ENCODE measurements at places on chromosomes 12 and 14.

GRCh38 chr14:53437858-53438257 lies 284.7 kb upstream of the DDHD1 start:
- DNase-seq, result no peak

DNA sequence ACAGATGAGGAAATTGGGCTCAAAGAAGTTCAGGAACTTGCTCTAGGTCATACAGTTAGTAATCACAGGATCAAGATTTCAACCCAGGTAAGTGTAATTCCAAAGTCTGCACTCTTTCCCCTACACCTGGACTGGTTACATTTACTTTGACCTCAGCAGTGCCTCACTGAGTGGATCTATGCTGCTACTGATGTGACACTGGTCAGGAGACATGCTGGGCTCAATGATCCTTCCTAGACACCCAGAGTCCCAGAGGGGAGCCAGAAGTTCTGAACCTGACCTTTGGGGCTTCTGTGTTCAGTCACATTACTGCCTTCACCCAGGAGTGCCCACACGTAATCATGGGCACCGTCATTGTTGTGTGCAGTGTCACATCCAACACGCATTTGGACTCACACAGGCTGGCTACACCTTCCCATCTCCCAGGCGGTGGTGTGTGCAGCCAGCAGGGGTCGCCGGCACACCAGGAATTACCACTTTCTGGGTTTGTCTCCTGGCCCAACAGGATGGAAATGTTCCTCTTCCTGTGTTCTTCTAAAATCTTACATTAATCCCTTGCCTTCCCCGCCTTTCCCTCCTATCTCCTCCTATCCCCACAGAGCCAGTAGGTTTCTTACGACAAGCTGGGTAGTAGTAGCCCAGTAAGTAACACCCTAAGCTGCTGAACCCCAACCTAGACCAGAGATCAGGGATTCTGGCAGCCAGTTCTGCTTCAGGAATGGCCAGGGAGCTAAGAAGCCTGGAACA lies 25.6 kb downstream of the CALCOCO1 start:
- DNase-seq, result peak; percentile 84

- DNase-seq, result no peak
These were observed 122.8 kb downstream of the RASSF9 start for GRCh38 chr12:85713373-85713772.

GRCh38 chr14:103488960-103489359 lies 33.7 kb downstream of the CKB start:
- no peak for DNase-seq

DNA sequence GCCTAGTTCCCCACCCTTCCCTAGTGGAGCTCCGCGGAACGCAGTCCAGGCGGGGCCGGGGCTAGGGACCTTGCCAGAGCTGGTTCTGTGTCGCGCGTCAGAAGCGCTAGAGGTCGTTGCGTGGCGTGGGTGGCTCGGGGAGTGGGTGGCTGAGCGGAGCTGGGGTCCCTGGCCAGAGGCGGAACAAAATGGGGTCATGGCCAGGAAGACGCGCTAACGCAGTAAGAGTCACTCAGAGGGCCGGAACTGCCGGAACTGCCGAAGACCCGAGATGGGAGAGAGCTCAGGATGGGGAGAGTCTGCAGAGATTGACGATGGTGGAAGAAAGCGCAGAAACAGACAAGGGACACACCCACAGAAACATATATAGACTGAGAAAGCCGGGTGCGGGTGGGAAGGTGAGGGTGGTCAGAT lies 4.8 kb downstream of the DGKA start:
- no peak for DNase-seq

DNA sequence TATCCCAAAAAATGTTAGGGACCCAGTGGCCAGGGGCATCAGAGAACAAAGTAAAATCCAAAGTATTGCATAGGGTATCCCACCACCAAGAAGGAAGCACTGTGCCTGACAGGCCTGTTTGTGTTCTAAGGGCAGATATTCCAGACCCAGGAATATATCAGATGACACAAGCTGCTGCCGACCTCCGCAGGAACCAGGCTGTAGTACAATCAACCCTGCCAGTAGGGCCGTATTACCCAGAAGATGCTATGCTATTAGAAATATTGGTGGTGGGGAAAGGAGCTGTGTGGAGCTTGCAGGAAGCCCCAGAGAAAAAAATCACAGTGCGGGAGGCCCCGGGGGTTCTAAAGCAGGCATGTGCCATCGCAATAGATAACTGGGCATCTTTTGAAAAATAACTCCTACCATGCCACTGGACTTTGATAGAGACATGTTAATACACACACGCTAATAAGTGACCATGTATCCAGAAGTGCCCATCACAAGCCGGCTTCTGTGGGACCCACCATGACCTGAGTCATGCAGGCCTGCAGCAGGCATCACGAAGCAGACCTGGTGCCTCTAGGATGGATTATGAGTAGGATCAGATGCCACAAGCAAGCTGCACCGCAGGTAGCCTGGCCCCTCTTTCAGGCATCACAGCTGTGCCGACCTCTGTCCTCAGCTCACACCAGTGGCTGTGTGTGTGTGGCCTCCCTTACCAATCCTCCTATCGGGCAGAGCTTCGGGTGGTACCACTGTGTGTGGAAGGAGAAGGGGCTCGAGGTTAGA lies 242.7 kb downstream of the BCL11B start:
- no peak for DNase-seq

DNA sequence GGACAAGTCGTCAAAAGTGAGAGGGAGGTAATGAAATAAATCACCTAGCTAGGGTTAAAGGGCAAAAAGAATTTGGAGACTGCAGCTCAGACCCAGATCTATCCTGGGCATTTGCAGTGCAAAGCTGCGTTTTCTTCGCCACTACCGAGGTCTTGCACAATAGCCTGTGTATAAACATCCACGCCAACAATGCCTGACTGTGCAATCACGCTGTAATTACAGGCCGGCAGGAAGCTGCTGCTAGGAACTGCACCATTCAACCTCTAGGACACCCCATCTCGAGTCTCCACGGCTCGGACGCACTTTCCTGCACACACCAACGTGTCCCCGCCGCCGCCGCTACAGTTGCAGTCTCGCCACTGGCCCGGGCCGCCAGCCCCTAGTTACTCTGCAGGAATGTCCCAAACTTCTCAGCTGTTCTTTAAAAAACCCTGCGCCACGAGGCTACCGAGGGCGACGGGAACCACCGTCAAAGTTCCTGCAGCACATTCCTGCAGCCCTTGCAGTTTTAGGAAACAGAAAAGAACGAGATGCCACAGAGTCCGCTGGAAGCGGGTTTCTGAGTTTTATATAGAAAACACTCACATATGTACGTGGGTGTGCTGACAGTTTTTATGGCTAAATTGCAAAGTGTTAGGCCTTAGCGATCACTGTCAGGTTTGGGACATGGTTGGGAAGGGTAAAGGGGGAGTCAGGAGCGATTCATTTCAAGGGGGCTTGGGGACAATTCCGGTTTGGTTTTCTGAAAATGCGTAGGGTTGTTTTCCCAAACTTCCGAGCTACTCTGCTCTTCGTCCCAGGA lies 65.6 kb upstream of the PTGR2 start:
- DNase-seq, result peak; percentile 88

DNA sequence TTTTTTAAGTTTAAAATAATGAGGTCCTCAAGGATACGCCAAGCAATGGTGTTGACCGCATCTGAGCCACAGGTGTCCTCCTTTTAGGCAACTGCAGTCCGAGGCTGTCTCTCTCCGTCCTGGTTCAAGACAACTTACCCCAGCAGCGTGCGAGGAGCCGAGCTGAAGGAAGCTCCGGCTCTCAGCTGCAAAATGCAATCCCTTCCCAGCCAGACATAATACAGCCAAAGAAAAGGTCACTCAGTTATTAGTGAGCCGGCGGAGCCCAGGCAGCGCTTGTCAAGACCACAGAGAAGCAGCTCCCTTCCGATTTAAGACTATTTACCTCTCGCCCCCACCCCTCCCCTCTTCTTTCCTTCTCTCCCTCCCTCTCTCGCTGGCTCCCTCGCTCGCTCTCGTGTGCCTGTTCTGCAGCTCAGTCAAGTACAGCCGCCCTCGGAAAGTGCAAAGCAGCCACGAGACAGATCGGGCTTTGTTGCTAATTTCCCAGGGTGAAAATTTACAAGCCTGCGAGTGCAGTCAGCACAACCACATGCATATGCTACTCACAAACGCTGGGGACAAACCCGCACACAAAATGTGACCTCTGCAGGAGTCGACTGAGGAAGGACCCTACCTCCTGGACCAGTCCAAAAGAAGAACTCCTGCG lies 363 bp upstream of the LMO3 start:
- DNase-seq, result no peak

- no peak for DNase-seq
These were observed 152.7 kb downstream of the SRGAP1 start for GRCh38 chr12:63997198-63997597.

- DNase-seq, result no peak
These were observed 39.1 kb upstream of the PPFIA2 start for GRCh38 chr12:81798294-81798693.

DNA sequence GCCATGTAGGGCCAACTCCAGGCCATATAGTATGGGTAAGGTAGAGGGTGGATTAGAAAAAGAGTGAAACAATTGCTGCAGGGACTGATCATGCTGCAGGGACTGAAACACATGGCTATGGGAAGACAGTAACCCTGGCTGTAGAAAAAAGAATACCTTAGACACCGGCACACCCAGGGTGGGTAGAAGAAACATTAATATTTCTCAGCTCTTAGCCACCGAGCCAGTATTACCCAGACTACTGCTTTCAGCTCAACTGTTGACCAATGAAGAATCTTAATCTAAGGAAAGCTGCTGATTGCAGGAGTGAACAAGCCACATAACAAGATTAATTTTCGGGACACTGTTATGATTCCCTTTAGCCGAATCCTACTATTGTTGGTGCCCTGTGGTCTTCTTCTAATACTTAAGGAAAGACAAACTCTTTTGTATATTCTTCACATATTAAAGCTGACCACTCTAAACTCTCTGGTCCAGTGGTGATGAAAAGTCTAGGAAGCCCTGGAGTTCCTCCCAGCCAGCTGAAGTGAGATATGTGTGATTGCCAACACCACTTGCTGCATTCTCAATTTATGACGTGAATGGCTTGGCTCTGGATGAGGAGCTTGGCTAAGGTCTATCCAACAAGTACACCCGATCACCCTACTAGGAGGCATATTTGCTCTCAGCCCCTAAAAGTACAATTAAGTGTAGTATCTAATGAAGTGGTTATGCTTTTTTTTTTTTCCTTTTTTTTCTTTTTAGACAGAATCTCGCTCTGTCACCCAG lies 69.2 kb downstream of the NOVA1 start:
- DNase-seq, result no peak

DNA sequence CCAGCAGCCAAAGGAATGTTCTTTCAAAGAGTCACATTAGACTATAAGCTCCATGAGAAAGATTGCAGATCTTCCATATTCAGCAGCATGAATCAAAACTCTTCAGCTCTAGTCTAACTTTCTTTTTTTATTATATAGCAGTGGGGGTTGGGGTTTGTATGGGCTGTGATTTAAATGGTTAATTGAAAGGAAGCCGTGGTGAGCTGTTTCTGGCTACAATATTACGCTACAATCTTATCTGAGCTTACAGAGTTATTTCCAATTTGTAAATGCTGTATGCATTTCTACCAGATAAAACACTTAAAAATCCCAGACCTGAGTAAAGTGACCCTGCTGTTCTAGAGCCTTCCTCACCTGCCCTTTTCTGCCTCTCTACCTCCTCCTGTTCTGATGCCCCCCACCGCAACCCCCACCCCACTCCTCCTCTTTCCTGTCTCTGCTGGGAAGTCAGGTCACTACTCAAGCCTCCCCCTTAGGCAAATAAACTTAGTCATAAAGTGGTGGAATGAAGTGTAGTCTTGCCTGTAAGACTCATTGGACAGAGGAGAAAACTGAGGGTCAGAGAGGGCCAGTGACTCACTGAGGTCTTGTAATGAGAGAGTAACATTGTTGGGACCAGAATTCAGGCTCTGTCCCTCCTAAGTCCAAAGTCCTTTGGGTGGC lies 1089.5 kb downstream of the BCL11B start:
- no peak for DNase-seq

DNA sequence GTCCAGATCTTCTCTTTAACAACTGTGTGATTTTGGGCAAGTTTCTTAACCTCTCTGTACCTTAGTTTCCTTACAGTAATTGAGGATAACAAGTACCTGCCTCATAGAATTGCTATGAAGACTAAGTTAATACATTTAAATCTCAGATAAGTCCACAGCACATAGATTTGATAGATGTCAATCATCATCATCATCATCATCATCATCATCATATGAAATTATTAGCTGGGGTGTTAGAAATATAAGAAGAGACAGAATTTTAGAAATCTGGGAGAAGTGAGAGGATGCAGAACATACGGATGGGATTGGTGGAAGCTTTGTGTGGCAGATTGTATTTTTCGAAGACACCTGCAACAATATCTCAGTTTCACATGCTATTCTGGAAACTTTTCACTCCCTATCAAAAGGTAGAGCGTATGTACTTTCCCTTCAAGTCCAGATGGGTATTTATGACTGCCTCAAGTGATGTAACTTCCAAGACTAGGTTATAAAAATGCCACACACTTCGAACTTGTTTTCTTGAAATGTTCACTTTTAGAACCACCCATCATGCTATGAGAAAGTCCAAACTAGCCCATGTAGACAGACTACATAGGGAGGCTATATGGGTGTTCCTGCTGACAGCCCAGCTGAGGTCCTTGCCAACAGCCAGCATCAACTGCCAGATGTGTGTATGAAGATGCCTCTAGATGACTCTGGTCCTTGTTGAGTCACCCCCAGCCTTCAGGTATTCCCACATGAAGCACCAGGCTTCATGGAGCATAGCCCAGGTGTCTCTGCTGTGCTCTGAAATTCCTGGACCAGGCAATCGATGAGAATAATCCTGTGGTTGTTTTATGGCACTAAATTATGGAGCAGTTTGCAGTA lies 20.7 kb upstream of the SDR39U1 start:
- no peak for DNase-seq

DNA sequence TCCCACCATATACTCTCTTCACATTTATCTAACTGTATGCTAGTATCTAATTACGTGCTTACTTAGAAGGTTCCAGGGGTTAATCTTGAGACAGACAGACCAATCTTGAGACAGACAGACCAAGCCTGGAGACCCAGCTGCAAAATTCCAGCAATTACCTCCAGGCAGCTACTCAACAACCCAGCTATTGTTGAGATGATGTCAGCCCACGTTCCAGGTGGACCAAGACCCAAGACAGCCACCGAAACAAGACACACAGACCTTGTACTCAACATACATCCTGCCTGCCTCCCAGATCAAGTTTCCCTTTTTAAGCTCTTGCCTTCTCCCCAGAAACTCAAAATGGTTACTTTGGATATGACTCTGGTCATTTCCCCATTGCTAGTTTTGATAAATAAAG lies 64.9 kb upstream of the VASH1 start:
- no peak for DNase-seq

All from A549 (cell line).